Stimulated activated CD4-positive, alpha-beta T cell treated with anti-CD3 and anti-CD28 coated beads, Interleukin-12 subunit alpha, Interleukin-12 subunit beta, amount 100 ng/mL, for 24 hours (primary cell): ENCODE measurements at places on chromosomes 5 and 9.

DNA sequence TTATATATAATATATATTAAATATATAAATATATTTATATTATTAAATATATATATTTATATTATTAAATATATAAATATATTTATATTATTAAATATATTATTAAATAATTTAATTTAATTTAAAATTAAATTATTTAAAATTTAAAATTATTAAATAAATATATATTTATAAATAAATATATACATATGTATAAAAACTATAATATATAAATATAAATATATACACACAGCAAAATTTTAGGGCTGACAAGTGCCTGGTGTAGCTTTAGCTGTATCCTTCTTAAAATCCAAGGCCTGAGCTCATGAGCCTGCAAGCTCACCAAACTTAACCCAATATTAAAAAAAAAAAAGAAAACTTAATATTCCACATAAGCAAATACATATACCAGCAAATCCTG, 53.2 kb downstream of the UBAP2 start:
- DNase-seq: no peak

- no peak for DNase-seq
These were observed 127.5 kb downstream of the PPP2R2B start for GRCh38 chr5:146751054-146751453.

DNA sequence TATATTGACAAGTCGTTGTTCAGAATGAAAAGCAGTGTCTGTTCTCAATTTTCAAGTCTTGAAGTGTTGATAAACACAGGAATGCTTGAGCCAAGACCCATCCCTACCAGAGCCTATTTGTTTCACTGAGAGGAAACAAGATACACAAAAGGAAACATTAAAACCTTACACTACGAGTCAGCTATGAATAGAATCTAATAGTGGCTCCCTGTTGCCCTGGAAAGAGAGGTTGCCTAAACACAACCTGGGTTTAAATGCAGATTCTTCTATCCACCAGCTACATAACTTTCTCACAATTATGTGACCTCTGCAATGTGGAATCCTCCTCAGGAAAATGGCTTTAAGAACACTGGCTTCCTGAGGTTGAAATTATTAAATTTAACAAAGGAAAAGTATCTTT, 29.1 kb upstream of the BNC2 start:
- no peak for DNase-seq

DNA sequence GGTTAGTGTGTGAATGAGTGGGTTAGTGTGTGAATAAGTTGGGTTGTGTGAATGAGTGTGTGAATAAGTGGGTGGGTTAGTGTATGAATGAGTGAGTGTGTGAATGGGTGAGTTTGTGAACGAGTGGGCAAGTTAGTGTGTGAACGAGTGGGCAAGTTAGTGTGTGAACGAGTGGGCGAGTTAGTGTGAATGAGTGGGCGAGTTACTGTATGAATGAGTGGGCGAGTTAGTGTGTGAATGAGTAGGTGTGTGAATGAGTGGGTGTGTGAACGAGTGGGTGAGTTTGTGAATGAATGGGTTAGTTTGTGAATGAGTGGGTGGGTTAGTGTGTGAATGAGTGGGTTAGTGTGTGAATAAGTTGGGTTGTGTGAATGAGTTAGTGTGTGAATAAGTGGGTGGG, 34.7 kb downstream of the NKD2 start:
- no peak for DNase-seq

GRCh38 chr9:86945728-86946200, 1.5 kb downstream of the GAS1 start:
- no peak for DNase-seq

- no peak for DNase-seq
These were observed 27.4 kb downstream of the LNPEP start for GRCh38 chr5:96963267-96963666.
